Activated CD8-positive, alpha-beta T cell treated with anti-CD3 and anti-CD28 coated beads, Interleukin-2, amount 10 ng/mL, durations not matched to agents 7 days and 5 days (primary cell): ENCODE measurements at places on chromosomes 13 and 19. TPM values are rescaled to one million over a fixed set of nuclear protein-coding genes. Genes with fewer than 3 reads are reported as not detected.
A peak's percentile ranks its signal among the peaks of the same experiment; 100 is the strongest.

DNA sequence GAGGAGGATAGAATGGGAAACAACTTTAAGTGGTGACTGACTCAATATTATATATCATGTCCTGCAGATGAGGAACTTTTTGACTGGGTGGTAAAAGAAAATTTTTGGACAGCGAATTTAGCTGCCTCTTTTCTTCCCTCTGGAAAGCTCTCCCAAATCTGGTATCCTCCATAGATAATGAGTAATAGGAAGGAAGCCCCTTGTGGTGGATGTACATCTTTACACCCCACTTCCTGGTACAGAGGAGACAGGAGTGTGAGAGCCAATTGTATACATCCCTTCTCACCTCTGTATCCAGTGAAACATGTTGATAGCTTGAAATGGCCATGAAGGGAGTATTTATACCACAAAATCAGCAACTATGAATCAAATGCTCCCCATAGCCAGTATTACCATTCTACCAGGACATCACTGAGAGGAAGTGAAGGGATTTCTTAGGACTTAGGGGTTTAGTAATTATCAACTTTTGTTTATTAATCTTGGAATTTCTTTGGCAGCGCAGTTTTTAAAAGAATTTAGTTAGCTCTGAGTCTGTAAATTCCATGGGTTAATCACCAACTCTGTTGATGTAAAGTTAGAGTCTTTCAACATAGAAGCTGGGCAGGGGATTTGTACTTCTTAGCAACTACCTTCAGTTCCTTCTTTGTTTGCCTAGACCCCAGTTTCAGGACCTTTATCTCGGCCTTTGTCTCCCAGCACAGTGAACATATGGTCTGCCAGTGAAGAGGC is 17.0 kb upstream of the TDRD3 start:
- DNase-seq = no peak

- DNase-seq = no peak
These were observed 17.0 kb upstream of the KCNN1 start for GRCh38 chr19:17949956-17950309.

GRCh38 chr19:16206046-16206605 is 8.4 kb downstream of the AP1M1 start:
- no peak for DNase-seq

GRCh38 chr19:34468409-34468808 is 13.1 kb upstream of the WTIP start:
- no peak for DNase-seq

GRCh38 chr13:95624020-95624419 is 20.5 kb downstream of the DZIP1 start:
- DNase-seq = peak; percentile 41

GRCh38 chr19:46176116-46176860 is 28.2 kb downstream of the IGFL2 start:
- no peak for DNase-seq

- DNase-seq = no peak
These were observed 18.8 kb upstream of the ZMYM5 start for GRCh38 chr13:19882231-19882630.

DNA sequence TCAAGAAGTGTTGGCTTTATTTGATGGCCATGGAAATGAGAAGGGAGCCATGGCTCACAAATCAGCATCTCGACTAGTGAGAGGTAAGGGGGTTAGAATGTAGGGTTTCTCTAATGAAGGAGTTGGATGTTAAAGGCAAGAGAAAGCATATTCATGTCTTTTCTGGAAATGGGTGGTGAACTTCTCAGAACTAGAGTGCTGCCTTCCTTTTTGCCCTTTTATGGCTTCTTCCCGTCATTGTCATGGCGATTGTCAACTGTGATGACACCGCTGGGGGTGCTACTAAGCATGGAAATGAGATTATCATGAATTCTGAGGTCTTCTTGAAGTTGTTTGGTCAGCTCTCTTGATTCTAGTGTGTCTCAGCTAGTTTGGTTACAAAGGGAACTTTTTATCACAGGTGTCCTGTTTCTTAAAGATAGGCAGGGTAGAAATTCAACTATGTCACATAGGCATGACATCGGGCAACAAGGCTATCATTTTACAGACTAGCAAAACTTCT is 180.4 kb downstream of the LIG4 start:
- DNase-seq = no peak

DNA sequence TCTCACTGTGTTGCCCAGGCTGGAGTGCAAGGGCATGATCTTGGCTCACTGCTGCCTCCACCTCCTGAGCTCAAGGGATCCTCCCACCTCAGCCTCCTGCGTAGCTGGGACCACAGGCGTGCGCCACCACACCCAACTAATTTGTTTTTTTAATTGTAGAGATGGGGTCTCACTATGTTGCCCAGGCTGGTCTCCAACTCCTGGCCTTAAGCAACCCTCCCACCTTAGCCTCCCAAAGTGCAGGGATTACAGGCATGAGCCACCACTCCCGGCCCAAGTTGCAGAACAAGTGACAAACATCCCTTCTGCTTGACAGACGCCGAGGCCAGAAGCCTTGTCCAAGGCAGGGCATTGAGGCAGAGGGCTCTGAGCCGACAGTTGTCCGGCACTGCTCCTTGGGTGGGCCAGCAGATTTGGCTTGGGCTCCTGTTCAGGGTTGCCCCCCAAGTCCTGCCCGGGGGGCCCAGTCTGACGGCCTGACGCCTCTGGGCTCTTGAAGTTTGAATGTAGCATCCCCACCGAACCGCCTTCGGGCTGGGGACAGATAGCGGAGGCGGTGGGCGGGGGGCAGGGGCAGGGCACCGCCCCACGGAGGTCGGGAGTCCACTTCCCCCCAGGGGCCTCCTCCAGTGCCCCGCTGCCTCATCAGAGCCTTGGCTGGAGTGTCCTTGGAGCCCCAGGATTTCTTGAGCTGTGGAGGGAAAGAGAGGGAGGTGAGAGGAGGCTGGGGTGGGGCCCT is 5.7 kb upstream of the SPACA4 start:
- no peak for DNase-seq

DNA sequence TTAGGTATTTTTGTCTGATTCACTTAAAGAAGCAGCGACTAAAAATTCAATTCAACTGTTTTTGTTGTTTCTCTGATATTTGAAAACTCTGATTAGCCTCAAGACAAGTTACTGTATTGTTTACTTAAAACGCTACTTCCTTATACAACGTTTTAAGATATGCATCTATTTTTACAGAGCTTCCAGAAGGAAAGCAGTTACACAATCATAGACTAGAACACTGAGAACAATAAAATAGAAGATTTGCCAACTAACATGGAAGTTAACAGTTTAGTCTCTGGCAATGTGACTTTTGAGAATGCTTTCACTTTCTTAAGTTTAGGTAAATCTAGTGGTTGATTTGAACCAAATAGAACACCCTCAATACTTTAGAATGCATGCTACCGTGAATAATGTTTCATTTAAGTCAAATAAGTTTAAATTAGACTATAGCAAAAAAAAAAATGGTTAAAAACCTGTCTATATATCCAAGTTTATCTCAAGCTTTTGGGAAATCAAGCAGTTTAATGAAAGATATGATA is 614.8 kb downstream of the DACH1 start:
- DNase-seq = no peak

- DNase-seq = no peak
These were observed 5.5 kb upstream of the ZFP36 start for GRCh38 chr19:39401070-39401548.

- peak; percentile 31 for DNase-seq
These were observed 743 bp downstream of the ACTL9 start for GRCh38 chr19:8697671-8698432.

GRCh38 chr19:6063576-6064335 is 46.5 kb downstream of the RFX2 start:
- DNase-seq = no peak

DNA sequence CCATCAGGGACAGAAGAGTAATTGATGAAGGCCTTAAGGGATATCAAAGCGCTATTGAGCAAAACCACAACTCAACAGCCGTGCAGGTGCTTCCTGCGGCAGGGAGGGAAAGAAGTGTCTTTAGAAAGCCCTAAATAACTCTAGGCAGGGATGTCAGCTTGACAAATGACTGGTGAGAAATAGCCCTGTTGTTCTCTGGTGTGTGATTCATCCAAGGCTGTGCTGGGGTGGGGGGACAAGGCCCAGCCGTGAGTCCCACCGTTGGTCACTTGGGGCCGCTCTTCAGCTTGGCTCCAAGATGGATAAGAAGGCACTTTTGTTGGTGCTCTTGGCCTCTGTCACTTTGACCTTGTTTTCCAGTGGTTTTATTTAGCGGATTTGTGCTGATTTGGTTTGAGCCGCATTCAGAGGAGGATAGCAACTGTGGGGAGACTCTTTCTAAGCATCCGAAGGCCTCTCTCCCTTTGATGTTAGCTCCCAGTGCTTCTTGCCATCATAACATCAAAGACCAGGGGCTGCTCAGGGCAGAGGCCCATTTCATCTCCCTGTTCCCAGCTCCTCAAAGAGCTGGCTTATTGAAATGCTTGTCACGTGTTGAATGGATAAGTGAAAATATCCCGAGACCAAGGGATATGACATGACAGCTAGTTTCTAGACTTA is 130.3 kb upstream of the SERP2 start:
- no peak for DNase-seq

GRCh38 chr13:27962982-27963381 is 6.1 kb downstream of the CDX2 start:
- DNase-seq = no peak

DNA sequence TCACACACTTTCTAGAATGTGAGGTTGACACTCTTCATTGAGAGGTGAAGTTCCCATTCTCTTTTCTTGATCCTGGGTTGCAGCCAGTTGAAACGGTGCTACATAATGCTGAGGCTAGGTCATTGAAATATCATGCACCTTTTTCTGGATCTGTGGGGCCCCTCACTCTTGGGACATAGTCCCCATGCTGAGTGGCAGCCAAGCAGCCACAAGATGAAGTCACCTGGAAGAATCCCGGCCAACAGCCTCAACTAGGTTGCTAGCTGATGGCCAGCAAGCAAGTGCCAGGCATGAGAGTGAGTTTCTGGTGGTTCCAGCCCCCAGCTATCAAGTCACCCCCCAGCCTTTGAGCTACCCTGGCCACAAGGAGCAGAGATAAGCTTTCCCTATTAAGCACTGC is 148.5 kb upstream of the TSHZ3 start:
- DNase-seq = no peak

GRCh38 chr13:48662226-48662625 is 8.5 kb downstream of the CYSLTR2 start:
- DNase-seq = no peak

DNA sequence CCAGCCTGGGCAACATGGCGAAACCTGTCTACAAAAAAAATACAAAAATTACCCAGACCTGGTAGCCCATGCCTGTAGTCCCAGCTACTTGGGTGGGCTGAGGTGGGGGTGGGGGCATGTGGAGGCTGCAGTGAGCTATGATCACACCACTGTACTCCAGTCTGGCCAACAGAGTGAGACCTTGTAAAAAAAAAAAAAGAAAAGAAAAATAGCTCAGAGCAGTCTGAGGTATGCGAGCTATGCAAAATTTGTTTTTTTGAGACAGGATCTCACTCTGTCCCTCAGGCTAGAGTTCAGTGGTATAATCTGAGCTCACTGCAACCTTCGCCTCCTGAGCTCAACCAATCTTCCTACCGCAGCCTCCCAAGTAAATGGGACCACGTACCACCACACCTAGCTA is 7.1 kb upstream of the TOMM40 start:
- no peak for DNase-seq

DNA sequence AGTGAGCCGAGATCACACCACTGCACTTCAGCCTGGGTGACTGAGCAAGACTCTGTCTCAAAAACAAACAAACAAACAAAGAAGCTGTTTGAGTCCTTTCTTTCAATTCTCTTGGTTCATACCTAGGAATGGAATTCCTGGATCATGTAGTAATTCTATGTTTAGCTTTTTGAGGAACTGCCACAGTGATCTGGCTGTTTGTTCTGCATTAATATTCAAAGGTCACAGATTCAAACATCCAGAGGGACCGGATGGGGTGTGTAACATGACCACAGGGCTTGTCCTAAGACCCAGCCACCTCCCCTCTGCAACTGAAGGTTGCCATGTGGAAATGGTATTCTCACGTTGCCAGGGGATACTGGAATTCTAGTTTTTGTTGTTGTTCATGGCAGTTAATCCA is 10.2 kb downstream of the COLGALT1 start:
- no peak for DNase-seq

GRCh38 chr13:75178436-75178835 is 303.5 kb downstream of the TBC1D4 start:
- DNase-seq = no peak

DNA sequence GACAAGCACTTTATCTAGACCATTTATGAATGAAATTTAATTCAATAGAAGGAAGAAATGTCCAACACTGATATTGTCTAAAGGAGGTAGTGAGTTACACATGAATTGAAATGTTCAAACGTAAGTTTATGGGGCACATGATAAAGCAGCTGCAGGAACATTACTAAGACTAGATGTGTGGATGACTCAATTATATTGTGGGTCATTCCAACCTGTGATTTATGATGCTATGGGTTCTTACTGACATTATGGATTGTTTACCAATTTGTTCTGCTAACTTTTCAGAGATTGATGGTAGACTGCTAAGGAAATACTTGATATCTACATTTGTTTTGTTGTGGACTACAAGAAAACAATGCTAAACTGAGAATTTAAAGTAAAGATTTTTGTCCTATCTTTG is 56.1 kb upstream of the ATXN8OS start:
- no peak for DNase-seq

DNA sequence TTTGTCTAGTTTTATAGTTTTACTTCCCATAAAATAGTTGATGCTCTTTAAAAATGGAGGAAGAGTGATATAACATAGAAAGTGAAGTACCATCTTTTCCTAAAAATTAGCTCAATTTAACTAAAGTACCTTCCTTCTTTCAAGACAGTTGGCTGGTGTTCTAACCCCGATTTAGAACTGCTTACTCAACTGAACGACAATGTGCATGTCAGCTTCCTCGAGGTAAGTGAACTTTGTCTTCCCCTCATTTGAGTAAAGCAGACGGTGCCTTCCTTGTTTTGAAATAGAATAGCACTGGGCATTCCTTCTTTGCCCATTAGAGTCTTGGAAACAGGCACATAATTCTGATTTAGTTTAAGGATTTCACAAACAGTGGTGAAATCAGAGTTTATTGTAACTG is 1519.2 kb downstream of the EFNB2 start:
- DNase-seq = no peak

- DNase-seq = no peak
These were observed 20.3 kb upstream of the GPR32 start for GRCh38 chr19:50750010-50750409.

Gene HCN2
- total RNA-seq = 0.84 TPM

Gene NCAN
- not detected for total RNA-seq

Gene S1PR4
- total RNA-seq = 140 TPM

Gene IZUMO2
- not detected for total RNA-seq

Gene POSTN
- total RNA-seq = not detected

Gene HSD17B14
- 0.89 TPM for total RNA-seq

Gene KLK3
- not detected for total RNA-seq

Gene JOSD2
- total RNA-seq = 51.3 TPM

Gene DKKL1
- total RNA-seq = not detected

Gene KLK11
- not detected for total RNA-seq

Gene CEACAM4
- not detected for total RNA-seq

Gene ZNF302
- total RNA-seq = 18.3 TPM

Gene PLIN5
- total RNA-seq = not detected

Gene VSTM2B
- total RNA-seq = not detected

Gene SELENOV
- not detected for total RNA-seq
